ENCODE measurements at places on chromosomes 12 and 14.

DNA sequence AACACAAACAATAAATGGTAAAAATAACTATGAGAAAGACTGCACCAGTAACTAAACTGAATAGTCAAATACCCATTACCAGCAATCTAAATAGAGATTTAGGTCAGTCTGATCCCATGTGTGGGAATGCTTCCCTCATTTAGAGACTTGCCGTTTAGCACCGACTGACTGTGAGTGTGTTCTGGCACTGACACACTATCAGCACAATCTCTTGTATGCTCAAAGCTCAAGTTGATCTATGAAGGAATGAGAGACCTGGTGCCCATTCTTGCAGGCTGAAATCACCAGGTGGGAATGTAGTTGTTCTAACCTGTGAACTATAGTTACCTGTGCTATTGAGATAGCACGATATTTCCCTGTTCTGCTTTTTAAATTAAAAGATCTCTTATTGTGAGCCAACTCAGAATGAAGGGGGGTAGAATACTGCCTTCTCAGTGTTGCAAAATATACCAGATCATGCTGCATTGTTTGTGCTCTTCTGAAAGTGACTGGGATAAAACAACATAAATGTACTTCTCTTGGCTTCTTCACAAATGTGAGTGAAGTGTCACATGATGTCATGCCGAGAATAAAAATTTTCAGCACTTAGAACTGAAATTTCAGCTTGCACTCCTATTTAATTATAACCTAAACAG is 99.6 kb downstream of the LIN7A start:
- H3K4me3 ChIP-seq = no peak overlapping the region
- no peaks in the 10 kb centered on the region for H3K36me3 ChIP-seq
- no peak for DNase-seq
- no peak overlapping the region for H3K27ac ChIP-seq

DNA sequence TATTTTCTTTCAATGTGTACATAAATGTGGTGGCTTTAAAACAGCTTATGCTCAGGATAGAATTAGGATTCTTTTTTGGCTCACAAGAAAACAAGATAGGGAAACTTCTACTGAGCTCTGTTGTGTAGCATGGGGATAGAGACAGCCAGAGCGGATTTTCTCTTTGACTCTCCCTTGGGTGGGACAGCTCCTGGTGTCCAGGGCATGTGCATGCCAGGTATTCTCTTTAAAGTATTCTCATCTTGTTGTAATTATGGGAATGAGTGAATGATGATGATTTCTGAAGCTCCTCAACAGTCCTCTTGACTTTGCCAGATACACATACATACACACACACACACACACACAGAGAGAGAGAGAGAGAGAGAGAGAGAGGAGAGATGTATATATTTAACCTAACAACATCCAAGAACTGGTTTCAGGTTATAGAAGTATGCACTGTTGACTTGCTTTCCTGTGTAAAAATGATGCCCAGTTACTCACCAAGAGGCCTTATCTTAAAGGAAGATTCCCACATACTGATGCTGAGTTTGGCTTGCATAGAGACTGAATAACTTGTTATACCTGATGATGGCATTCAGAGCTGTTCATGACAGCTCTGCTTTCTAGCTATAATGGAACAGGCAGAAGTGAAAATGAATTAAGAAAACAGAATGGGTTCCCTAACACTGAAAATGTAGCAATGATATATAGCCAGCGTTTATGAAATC is 387.5 kb downstream of the EGLN3 start:
- no peak overlapping the region for H3K27ac ChIP-seq
- no peak for DNase-seq
- no peaks in the 10 kb centered on the region for H3K4me1 ChIP-seq
- no peaks in the 10 kb centered on the region for H3K27me3 ChIP-seq
- no peak overlapping the region for H3K4me3 ChIP-seq

DNA sequence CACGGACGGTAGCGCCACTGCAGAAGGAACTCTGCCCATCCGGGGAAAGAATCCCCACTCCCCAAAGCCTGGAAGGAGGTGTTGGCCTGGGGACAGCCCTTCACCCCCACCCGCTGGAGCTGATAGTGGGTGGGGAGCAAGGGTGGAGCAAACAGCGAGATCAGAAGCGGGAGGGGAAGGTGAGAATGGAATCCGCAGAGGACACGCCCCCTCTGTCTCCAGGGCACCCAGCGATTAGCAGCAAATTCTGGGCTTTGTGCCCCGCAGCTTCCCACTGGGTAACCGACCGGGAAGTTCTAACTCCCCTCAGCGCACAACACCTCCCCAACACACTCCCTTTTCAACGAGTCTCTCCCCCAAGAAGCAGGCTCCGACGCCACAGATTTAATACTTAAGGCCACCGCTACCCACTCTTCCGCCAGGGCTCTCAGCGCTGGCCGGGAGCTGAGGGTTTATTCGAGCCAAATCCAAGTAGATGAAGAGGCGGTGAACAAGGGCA is 1.4 kb downstream of the SLC25A29 start:
- H3K4me3 ChIP-seq = no peak overlapping the region
- peaks cover 23% of the 10 kb centered on the region for H3K4me1 ChIP-seq
- DNase-seq = peak; percentile 40
- H3K36me3 ChIP-seq = no peaks in the 10 kb centered on the region
- H3K27ac ChIP-seq = peak overlapping the region; percentile 30

DNA sequence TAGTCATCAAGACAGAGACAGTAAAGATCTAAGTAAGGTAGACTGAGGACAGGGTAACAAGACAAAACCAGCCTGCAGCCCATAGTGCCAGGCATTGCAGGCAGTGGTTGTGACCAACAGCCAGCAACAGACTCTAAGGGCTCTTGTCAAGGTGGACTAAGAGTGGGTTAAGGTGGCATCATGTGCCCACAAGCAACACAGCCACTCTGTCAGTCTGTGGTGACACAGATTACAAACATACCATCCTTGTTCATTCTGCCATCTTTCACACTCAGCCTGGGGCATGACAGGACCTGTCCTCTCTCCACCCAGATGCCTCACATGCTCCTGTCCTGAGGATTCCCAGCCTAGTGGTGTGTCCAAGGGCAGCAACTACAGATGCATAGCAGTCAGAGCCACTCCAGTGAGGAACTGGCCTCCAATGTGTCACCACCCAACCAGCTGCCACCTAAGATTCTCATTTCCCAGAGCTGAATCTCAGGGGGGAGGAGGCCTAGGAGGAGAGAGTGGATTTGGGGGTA is 28.3 kb downstream of the VDR start:
- H3K4me1 ChIP-seq = no peaks in the 10 kb centered on the region
- no peak overlapping the region for H3K27ac ChIP-seq
- no peak overlapping the region for H3K4me3 ChIP-seq
- no peaks in the 10 kb centered on the region for H3K27me3 ChIP-seq

DNA sequence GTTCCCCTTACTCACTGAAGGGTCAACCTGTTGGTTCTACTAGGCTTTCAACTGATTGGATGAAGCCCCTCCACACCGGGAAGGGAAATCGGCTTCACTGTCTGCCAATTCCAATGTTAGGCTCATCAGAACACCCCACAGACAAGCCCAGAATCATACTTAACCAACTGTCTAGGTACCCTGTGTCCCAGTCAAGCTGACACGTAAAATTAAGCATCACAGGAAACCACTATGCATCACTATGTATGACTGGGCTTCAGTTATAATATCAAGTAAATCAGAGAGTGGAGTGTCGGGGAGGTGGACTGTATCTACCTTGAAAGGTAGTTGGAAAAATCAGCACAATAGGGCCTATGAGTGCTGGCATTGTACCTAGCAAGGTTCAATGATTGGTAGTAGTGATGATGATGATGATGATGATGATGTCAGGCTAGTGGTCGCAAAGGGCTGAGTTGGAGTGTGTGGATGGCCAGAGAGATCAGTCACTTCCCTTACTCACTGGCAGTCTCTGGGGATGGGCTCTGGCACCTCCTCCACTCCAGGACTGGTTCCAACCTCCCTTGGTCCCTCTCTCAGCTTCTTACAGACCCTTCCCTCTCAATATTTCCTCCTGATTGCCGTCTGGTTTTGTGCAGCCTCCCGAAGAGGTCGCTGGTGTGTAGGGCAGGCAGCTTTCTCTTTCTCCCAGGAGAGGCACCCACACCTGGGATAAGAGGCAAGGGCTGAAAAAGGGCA is 3.3 kb upstream of the ATG101 start:
- no peak for DNase-seq
- H3K27me3 ChIP-seq = no peaks in the 10 kb centered on the region
- H3K4me3 ChIP-seq = no peak overlapping the region
- H3K4me1 ChIP-seq = peaks cover 17% of the 10 kb centered on the region
- no peak overlapping the region for H3K27ac ChIP-seq
- no peaks in the 10 kb centered on the region for H3K36me3 ChIP-seq

- DNase-seq = peak; percentile 21
- H3K4me3 ChIP-seq = no peak overlapping the region
- H3K27ac ChIP-seq = no peak overlapping the region
- no peaks in the 10 kb centered on the region for H3K27me3 ChIP-seq
Observed at GRCh38 chr14:21263284-21264024, 5.8 kb downstream of the HNRNPC start.

GRCh38 chr12:40099423-40099853 is 6.4 kb downstream of the SLC2A13 start:
- no peaks in the 10 kb centered on the region for H3K27me3 ChIP-seq
- H3K4me1 ChIP-seq = peaks cover 3% of the 10 kb centered on the region
- no peak overlapping the region for H3K4me3 ChIP-seq
- no peak overlapping the region for H3K27ac ChIP-seq
- H3K36me3 ChIP-seq = no peaks in the 10 kb centered on the region

- H3K4me1 ChIP-seq = peaks cover 15% of the 10 kb centered on the region
- H3K36me3 ChIP-seq = no peaks in the 10 kb centered on the region
- H3K4me3 ChIP-seq = peak overlapping the region; percentile 27
- no peaks in the 10 kb centered on the region for H3K27me3 ChIP-seq
- H3K27ac ChIP-seq = peak overlapping the region; percentile 85
Observed at GRCh38 chr12:68175557-68176061, 16.1 kb upstream of the IFNG start.

DNA sequence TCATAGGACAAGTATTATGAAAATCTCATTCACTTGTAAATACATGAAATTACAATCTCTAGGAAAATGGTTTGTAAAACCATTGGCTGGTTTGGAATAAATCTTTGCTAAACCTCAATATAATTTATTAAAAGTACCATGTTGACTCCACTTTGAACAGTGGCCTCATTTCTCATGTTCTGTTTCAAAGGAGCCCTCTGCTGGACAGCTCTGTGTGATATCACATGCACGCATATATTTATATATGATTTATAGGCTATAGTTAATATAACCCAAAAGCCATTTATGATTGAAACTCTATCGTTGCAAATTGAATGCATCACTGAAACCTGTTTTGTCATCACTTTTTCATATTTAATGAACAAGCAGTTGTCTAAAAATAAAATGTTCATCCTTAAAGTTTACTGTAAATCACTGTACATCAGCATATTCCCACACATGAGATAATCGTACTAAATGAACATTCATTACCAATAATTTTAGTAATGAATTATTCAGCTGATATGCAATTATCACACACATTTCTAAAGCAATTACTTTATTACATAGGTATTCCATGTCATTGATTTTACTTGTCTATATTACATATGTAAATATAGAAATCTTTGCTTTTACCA is 493.8 kb downstream of the NPAS3 start:
- H3K4me3 ChIP-seq = no peak overlapping the region
- no peak overlapping the region for H3K27ac ChIP-seq
- no peak for DNase-seq
- no peaks in the 10 kb centered on the region for H3K4me1 ChIP-seq
- H3K27me3 ChIP-seq = no peaks in the 10 kb centered on the region
- no peaks in the 10 kb centered on the region for H3K36me3 ChIP-seq

- H3K27me3 ChIP-seq = no peaks in the 10 kb centered on the region
- H3K4me1 ChIP-seq = peaks cover 22% of the 10 kb centered on the region
- H3K27ac ChIP-seq = peak within 1 kb of the TSS; percentile 51
- H3K4me3 ChIP-seq = peak within 1 kb of the TSS; percentile 60
- peak; percentile 75 for DNase-seq
Observed at GRCh38 chr12:121038861-121039668, at the start of gene OASL. OASL (minus strand) TSS chr12:121039246; CDS start chr12:121038971, 275 bp downstream.

GRCh38 chr14:61950340-61950739 is 188.1 kb downstream of the SNAPC1 start:
- no peak overlapping the region for H3K27ac ChIP-seq
- H3K27me3 ChIP-seq = no peaks in the 10 kb centered on the region
- H3K4me3 ChIP-seq = no peak overlapping the region
- H3K4me1 ChIP-seq = no peaks in the 10 kb centered on the region
- DNase-seq = no peak

- no peak overlapping the region for H3K4me3 ChIP-seq
- DNase-seq = no peak
- no peaks in the 10 kb centered on the region for H3K27me3 ChIP-seq
- no peak overlapping the region for H3K27ac ChIP-seq
- H3K36me3 ChIP-seq = no peaks in the 10 kb centered on the region
- H3K4me1 ChIP-seq = no peaks in the 10 kb centered on the region
Observed at GRCh38 chr12:58893495-58893894, 26.8 kb downstream of the LRIG3 start.

GRCh38 chr14:47264842-47265241 is 410.6 kb downstream of the MDGA2 start:
- no peaks in the 10 kb centered on the region for H3K4me1 ChIP-seq
- H3K36me3 ChIP-seq = no peaks in the 10 kb centered on the region
- DNase-seq = no peak
- H3K27me3 ChIP-seq = no peaks in the 10 kb centered on the region
- H3K4me3 ChIP-seq = no peak overlapping the region

GRCh38 chr12:130715998-130716968 is at the start of gene RIMBP2:
RIMBP2 (minus strand) TSS chr12:130716299; CDS start chr12:130479013, 237,286 bp downstream.
- H3K4me1 ChIP-seq = peaks cover 6% of the 10 kb centered on the region
- no peak for DNase-seq
- no peak within 1 kb of the TSS for H3K4me3 ChIP-seq
- no peaks in the 10 kb centered on the region for H3K27me3 ChIP-seq
